ENCODE measurements at places on chromosomes 2 and 18. TPM values are rescaled to one million over a fixed set of nuclear protein-coding genes. Genes with fewer than 3 reads are reported as not detected.

The SULT1C2 gene
- total RNA-seq: 0.23 TPM

The FAM124B gene
- total RNA-seq: 0.33 TPM

The CIB4 gene
- total RNA-seq: not detected

The FLACC1 gene
- 1.3 TPM for total RNA-seq

The DNAJC27 gene
- total RNA-seq: 4.7 TPM

The CRYBA2 gene
- total RNA-seq: not detected

The LIMS2 gene
- 8.3 TPM for total RNA-seq

The FAM110C gene
- 0.07 TPM for total RNA-seq

The LDAH gene
- total RNA-seq: 24.0 TPM

The REG1B gene
- total RNA-seq: not detected
